ENCODE measurements at places on chromosomes 7 and 10.

- no peak for DNase-seq
Measured at GRCh38 chr7:43856996-43857395, 12.3 kb downstream of the MRPS24 start.

DNA sequence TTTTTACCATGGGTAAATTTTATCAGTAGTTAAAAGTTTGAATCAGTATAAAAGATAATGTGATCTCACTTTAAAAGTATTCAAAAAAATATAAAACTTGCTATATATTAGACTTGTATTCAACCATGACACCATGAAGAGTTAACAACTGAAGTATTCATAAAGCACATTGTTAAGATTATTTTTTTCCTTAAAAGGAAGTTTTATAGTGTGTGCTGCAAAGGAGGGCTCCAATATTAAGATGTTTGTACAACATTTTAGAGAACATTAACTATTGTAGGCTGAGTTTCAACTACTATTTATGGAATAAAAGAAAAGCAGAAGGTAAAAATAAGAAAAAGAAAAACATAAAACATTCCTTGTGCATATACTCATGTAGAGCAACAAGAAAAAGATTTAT is 24.5 kb upstream of the CUBN start:
- DNase-seq: no peak

GRCh38 chr7:156251861-156252260 is 388.7 kb upstream of the RNF32 start:
- DNase-seq: no peak

DNA sequence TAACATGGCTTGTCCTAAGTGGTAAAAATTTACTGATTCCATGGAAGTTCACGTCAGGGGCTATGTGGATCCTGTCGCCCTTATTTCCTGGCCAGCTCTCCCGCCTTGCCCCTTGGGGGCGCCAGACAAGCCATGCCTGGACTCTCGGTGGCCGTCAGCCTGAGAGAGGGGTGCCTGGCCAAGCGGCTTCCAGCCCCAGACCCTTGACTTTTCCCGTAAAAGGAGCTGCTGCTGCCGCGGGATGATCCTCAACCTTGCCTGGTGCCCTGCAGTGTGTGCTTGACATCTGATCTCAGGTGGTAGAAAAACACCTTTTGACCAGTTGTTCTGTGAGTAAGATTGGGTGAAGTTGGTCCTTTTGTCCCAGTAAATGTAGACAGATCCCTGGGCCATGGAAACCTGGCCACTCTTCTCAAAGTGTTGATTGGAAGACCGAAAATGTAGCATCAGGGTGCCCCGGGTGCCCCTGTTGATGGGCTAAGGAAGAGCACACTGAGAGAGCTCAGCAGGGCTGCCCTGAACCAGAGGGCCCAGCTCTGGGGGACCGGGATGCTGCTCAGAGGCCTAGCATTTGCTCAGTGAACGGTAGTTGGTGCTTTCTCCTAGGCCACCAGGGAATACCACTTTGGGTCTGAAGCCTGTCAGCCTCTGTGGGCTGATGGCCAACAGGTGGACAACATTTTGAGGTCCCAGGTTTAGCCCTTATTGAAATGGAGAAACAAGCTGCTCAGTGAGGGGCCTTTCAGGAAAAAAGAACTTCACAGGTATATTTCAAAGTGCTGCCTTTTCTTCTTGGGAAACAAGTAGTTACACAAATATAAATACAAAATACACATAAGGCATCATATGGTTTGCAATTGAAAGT is 162.5 kb downstream of the LRMDA start:
- no peak for DNase-seq

- DNase-seq: no peak
Measured at GRCh38 chr7:55172161-55172560, 153.3 kb downstream of the EGFR start.

DNA sequence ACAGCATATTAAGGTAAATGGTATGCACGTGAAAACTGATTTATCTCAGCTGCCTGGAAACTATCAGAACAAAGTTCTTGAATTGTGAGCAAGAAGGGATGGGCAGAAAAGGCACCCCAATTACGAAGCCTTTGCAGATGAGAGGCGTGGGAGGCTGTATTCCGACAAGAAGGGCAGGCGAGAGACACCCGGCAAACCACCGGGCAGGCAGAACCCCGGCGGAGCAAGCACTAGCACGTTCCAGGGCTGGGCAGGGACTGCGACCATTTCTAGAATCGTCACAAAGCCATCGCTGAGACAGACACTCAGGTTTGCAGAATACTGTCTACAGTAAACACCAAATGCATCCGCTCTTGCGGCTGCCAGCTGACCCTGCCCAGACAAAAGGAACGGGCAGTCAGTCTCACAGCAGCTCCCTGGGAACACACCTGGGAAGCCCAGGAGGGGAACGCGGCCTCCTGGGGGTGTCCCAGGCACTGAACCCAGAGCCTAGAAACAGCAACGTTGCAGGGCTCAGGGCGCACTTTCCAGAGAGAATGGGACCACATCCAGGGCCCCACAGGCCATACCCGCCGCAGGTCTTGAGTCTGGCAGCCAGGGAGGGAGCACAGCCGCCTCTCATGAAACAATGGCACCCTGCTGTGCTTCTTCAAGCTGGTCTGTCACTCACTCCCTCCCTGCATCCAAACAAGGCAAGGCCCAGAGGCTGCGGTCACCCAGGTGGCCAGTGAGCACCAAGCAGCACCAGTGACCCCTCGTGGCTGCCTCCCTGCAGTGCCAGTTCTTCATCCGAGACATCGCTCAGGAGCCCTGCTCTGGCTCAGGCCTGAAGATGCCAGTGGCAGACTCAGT is 261.9 kb downstream of the PTPRN2 start:
- DNase-seq: no peak

DNA sequence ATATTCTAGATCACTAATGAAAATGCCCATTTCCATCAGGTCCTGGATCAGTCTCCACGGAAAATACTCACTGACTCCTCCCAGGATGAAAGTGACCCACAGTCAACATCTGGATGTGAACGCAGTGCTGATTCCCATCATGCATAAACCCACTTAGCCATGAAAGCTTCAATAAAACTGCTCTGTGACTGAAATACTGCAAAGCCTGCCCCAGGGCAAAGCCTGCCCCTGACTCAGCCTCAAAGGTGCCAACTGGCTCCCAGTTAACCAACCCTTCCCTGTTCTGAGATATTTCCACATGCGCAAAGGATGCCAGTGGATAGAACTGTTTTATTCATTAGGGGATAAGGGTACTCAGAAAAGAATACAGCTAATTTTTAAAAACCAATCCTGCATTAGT is 24.0 kb downstream of the OSBPL3 start:
- DNase-seq: no peak

- no peak for DNase-seq
Measured at GRCh38 chr10:7003831-7004395, 406.9 kb downstream of the SFMBT2 start.

DNA sequence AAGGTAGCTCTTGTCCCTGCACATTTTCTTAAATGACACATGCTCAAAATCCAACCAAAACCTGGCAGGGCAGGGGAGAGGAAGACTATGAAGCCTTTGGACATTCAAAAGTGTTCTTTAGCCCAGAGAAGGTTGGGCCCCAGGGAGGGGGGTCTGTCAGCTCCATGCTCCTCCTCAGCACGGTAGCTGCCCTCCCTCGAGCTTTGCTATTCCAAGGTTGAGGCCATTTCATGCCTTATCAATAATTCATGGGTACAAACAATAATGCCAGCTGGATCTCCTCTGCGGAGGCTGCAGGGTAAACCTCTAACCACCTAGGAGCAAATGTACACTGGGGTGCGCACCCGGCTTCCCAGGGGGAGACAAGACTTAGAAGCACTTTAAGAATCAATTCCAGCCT is 61.5 kb downstream of the SLIT1 start:
- DNase-seq: no peak

DNA sequence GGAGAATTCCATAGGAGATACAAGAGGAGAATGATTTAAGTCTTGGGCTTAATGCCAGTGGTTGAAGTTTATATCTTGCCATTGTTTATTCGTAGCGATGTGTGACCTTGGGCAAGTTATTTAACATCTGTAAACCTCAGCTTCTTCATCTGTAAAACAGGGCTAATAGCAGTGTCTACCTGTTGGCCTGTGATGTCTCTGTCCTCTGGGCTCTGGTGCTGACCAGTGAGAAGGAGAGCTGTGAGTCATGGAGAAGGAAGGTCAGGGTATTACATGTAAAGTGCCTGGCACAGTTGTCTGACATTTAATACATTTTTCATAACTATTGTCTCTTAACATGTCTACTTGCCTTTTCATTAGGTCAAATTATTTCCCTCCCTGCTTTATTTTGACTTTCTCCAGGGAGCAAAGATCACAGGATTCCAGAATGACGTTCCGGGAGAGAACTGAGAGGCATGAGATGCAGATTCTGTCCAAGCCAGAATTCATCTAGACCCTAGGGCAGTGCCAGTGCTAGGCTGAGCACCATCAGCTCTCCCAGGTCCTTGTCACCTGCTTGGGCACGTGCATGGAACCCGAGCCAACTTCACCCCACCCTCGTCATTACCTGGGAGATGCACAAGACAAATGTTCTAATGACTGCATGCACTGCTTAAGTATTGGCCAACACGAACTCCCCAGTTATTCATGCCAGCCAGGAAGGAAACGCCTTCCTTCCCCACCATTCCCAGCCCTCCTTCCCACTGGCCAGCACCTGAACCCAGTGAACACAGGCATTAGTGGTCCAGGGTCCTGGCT is 187.9 kb downstream of the DPY19L1 start:
- DNase-seq: no peak

DNA sequence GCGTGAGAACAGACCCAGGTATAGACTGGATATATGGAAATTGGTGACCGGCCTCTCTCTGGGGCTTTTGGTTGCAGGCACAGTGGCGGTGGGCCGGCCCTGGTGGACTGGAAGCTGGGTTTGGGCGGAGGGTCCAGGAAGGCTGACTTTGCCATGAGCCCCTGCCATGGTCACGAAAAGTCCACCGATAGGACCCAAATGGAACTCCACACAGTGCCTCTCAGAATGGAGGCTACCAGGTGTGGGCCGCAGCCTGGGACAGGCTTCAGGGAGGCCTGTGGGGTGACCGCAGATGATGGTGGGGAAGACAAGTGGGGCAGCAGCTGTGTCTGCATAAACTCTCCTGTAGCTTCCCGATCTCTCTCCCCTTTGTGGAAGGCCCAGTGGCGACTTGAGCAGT is 123.2 kb downstream of the DNAJB6 start:
- no peak for DNase-seq

DNA sequence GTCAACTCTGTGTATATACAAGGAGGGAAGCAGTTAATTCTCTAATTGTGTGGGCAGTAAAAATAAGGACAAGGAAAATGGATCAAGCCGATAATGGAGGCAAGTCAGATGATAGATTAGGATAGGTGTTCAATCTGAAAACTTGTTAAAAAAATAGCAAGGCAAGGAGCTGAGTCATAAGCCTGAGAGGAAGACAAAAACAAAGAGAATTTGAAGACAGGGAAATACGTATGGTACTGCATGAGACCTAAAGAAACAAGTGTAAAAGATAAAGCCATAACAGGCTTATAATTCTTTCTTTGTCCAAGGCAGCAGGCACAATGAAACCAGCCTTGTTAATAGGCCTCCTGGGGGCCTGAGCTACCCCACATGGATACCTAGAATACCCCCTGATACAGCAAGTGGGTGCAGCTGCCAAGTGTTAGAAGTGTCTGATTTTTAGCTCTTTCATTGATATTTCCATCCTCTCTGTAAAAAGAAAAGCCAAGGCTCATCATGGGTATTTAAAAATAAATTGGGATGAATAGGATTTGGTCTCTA is 1570.6 kb upstream of the LRRTM3 start:
- DNase-seq: no peak

DNA sequence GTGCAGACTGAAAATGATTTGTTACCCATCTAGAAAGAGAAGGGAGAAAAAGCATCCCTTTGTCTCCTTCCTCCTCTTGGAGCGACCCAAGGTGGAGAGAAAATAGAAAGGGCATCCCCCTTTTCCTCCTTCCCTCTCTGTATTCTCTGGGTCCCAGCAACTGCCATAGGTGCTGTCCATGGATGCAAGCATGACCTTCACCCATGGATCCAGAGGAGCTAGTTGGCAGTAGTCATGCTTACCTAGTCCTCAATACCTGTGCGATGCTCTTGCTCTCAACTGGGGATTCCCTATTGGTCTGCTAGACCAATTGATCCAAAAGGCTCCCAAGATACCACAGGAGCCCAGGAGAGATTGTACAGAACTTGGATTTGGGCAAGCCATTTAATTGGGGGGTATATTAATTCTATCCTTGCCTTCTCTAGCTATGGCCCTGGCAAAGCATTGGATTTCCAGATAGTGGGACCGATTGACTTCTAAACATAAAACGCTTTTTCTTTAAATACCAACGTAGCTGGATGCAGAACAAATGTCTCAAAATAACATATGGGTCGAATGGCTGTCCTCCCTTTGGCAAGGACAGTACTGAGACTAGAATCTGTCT is 547.8 kb upstream of the IGFBP3 start:
- DNase-seq: no peak

- no peak for DNase-seq
Measured at GRCh38 chr7:111232249-111233084, 141.5 kb downstream of the LRRN3 start.

DNA sequence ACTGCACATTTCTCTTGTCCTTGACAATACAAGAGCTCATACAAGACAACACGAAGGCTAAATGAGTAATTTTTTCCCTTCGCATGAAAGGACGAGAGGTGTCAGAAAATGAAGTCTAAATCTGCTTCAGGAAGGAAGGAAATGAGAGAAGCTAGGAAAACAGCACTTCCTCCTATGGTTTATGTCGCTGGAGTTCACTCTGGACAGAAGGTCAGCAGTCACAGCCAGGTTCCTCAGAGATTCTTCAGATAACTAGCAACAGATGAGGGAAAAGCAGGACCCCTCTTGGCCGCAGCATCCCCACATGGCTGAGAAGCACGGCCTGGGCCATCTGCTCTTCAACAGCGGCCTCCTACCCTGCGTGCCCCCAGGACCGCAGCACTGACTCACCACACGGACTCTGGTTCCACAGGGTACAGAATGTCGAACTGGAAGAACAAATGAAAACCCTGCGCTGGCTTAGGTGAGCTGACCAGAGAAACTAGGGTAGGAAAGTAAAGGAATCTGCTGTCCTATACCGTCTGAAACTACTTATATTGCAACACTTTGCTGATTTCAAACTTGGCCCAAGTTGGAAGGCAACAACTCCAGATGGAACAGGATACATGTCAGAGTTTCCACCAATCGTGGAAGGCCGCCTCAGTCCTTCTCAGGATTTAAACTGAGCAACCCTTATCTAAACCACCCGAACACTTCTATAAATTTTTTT is 26.3 kb downstream of the DNMBP start:
- DNase-seq: no peak

DNA sequence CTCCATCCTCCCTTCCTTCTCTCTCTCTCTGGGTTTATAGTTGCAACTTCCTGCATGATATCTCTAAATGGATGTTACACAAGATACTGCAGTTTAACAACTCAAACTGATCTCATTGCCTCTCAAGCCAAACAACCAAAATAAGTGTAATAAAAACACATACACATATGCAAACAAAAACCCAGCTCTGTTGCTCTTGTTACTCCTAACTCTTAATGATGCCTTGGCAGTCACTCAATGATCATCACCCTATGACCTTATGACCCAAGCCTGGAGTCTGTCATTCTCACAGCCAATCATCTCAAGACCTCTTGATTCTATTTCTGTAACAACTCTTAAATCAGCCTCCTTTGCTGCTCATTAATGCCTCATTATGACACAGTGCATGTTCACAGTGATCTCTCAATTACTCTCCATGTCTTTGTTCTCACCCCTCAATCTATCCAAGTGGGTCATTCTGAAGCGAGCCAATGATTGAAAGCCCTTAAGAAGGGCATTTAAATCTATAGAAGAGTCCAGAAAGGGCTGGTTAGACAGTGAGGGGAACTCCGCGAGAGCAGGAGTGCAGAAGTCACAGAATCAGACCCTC is 210.9 kb downstream of the INHBA start:
- no peak for DNase-seq

GRCh38 chr7:149414745-149415390 is 46.0 kb downstream of the ZNF777 start:
- no peak for DNase-seq

GRCh38 chr10:46546591-46547540 is 9.6 kb downstream of the GPRIN2 start:
- DNase-seq: no peak
